Stimulated activated CD8-positive, alpha-beta memory T cell treated with anti-CD3 and anti-CD28 coated beads, Interleukin-7, amount 100 ng/mL, for 1 hour (primary cell): ENCODE measurements at places on chromosomes 2 and 18.

- no peak for DNase-seq
Measured at GRCh38 chr2:60091894-60092293, 461.6 kb downstream of the BCL11A start.

- no peak for DNase-seq
Measured at GRCh38 chr2:42867093-42868065, 75.0 kb upstream of the HAAO start.

- DNase-seq: no peak
Measured at GRCh38 chr18:78857314-78858150, 122.1 kb upstream of the SALL3 start.

DNA sequence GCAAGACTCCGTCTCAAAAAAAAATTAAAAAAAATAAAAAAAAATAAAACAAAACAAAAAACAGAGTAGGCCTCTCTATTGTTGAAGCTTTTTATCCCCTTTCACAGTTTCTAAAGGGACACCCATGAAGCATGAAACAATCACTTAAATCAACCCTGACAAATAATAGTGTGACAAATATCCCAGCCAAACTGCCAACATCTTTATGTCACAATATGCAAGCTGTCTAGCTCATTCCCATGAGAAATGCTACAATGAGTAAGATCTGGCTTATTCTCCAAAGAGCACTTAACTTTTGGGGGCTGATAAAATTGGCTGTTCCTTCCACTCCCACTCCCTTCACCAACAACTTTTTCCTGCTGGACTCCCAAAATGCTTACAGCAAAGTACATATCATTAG is 21.7 kb upstream of the ABCA12 start:
- no peak for DNase-seq

- no peak for DNase-seq
Measured at GRCh38 chr2:3117650-3118216, 259.9 kb downstream of the EIPR1 start.

DNA sequence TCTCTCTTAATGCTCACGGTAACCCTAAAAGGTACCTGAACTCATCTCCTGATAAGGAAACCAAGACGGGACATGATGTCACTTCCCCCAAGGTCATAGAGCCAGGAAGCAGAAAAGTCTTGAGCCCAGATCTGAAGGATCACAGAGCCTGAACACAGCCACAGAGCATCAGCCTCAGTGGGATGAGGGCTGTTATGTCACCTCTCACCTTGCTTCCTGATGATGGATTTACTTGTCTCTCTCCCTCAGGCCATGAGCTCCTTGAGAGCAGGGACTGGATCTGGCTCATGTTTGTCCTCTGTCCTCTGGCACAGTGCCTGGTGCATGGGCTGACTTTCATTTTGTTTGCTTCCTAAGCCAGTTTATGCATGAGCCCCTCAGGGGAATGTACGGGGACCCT is 54.2 kb downstream of the SERTAD2 start:
- DNase-seq: no peak

DNA sequence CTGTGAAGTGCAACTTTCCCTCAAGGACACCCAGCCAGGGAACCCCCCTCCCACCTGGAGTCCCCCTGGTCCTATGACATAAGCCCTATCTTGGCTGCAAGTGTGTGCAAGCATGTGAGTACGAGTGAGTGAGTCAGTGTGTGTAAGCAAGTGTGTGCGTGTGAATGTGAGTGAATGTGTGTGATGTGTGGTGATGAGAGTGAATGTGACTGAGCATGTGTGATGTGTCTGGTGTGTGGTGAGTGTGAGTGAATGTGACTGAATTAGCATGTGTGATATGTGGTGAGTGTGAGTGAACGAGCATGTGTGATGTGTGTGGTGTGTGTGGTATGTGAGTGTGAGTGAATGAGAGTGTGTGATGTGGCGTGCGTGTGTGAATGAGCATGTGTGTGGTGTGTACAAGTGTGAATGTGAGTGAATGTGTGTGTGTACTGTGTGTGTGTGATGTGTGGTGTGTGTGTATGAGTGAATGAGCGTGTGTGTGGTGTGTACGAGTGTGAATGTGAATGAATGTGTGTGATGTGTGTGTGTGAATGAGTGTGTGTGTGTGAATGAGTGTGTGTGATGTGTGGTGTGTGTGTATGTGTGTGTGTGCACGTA is 68.8 kb upstream of the SMAD7 start:
- no peak for DNase-seq

GRCh38 chr2:102397209-102397608 is 25.8 kb upstream of the IL18RAP start:
- DNase-seq: no peak

GRCh38 chr2:133810559-133810958 is 242.3 kb upstream of the NCKAP5 start:
- DNase-seq: no peak
